ENCODE measurements at places on chromosomes 3 and 15. TPM values are rescaled to one million over a fixed set of nuclear protein-coding genes. Genes with fewer than 3 reads are reported as not detected.

- DNase-seq, result no peak
These were observed 49.9 kb downstream of the KY start for GRCh38 chr3:134600685-134601463.

DUOXA2 gene
- total RNA-seq, result not detected

PDIA5 gene
- 58.8 TPM for total RNA-seq

POTEB2 gene
- not detected for total RNA-seq

DNA sequence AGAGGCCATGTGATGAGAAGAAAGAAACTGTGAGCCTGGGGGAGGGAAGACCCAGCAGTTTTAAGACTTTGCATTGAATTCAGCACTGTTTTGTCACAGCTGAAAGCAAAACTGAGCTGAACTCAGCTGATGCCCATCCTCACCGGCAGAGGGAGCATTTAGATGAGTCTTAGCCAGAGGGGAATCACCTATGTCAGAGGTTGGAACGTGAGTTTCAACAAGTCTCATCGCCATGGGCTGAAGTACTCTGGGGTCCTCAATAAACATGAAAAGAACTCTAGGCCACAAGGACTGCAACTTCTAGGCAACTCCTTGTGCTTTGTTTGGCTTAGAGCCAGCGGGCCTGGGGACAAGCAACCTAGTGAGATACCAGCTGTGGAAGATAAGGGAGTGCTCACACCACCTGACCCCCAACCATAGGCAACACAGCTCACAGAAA lies 324.5 kb downstream of the TBL1XR1 start:
- DNase-seq, result peak; percentile 7

MAP1A gene
- 1.4 TPM for total RNA-seq

TYRO3 gene
- 6.3 TPM for total RNA-seq

- no peak for DNase-seq
These were observed 63.8 kb downstream of the FRMD4B start for GRCh38 chr3:69322158-69322509.

DNA sequence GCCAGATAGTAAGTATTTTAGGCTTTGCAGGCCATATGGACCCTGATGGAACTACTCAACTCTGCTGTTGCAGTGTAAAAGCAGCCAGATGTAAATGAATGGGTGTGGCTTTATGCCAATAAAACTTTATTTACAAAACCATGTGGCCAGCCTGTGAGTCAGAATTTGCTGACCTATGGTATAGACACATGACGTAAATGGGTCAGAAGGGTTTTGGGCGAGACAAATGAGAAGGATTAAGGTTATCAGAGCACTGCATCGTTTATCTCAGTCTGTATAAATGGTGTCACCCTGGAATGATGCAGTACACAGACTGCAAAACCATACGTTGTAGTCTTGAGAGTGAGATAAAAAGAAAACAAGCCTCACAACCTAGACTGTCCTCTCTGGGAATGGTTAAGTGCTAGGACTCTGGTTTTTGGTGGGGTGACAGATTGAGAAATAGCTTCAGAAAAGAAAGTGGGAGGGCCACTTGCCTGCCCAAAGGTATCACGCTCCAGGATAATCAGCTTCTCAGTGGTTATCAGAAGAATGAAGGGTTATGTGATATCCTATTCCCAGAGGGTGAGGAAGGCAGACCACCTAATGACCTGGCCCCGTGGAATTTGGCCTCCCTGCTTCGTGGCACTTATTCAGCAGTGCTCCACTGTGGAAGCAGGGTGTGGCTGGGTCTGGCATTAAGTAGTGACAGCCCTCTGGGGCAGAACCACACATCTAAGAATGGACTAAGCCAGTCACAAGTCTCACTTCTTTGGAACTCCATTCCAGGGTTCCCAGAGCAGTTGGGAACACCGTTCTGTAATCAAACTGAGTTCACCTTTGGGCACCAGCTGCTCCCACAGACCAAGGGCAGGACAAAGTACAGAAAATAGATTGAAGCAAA lies 46.1 kb downstream of the ABHD5 start:
- DNase-seq, result no peak

- no peak for DNase-seq
These were observed 301.3 kb upstream of the IGF1R start for GRCh38 chr15:98347001-98347400.

GNAT1 gene
- under 0.01 TPM for total RNA-seq

DNA sequence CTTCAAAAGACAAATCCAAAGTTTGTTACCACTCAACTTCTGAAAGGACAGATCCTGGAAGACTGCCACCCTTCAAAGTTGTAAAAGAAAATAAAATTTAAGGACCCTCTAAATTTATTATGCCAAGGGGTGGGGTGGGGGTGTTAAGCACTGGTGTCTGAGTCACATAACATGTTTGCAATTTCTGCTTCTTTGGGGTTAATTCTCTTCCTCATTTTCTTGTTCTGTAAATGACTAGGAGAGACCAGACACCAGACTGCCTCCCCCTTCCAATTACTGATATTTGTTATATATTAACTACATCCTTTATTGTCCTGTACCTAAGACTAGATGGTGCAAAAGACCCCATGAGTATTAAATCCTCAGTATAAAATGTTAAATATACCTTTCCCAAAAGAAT lies 242.8 kb downstream of the ZNF385D start:
- DNase-seq, result no peak

DNA sequence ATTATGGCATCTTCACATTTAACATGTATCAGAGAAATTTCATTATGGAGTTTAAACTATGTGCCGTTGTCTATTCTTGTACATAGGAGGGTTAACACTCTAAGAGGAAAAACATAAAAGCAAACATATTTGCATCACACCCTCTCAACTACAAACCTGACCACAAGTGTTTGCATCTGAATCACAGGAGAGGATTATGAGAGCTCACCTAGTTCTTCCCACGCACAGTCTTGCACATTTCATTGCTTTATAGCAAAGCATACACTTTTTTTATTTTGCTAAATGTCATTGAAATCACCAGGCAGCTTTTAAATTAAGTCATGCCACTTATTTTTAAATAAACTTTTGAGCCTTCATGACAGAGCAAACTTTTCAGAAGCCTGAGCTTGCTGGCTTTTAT lies 12.5 kb downstream of the TRAT1 start:
- no peak for DNase-seq

ARGFX gene
- total RNA-seq, result not detected

CPNE9 gene
- total RNA-seq, result not detected

WDR93 gene
- total RNA-seq, result 0.07 TPM
